ENCODE measurements at places on chromosomes 11 and 22. TPM values are rescaled to one million over a fixed set of nuclear protein-coding genes. Genes with fewer than 3 reads are reported as not detected.

DNA sequence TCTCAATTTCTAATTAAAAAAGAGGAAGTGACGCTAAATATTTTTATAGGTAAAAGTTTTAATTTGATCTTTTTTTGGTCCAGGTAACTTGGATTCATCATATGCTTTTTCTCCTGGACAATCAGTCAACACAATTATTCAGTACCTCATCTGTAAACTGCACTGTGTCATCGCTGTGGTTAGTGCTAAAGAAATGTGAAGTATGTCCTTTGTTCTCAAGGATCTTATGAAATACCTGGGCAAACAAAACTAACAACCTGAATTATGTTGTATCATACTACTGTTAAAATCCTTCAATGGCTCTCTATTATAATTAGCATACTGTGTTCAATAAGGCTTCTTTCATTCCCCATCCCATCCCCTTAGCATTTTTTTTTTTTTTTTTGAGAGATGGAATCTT, 19.9 kb upstream of the SCN3B start:
- no peak for DNase-seq

- DNase-seq = no peak
Observed at GRCh38 chr11:110198031-110198729, 98.2 kb downstream of the RDX start.

- no peak for DNase-seq
Observed at GRCh38 chr22:27046086-27046485, 388.7 kb downstream of the MIAT start.

SCGB2A2 gene
- total RNA-seq = not detected

TSPAN32 gene
- not detected for total RNA-seq
